ENCODE measurements at places on chromosomes 6 and 20.

GRCh38 chr6:40555092-40555491 lies 32.1 kb downstream of the LRFN2 start:
- no peak for DNase-seq

GRCh38 chr20:49272654-49273053 lies 5.2 kb downstream of the ZNFX1 start:
- peak; percentile 49 for DNase-seq

- DNase-seq = peak; percentile 55
Measured at GRCh38 chr20:44576297-44576696, 6.1 kb upstream of the PKIG start.

GRCh38 chr6:168420084-168420483 lies 20.9 kb upstream of the SMOC2 start:
- no peak for DNase-seq

- DNase-seq = peak; percentile 1
Measured at GRCh38 chr20:57615445-57615811, 4.8 kb downstream of the ZBP1 start.

GRCh38 chr6:170035044-170035443 lies 255.8 kb downstream of the DLL1 start:
- no peak for DNase-seq

- DNase-seq = no peak
Measured at GRCh38 chr20:12305188-12305950, 387.7 kb downstream of the BTBD3 start.

DNA sequence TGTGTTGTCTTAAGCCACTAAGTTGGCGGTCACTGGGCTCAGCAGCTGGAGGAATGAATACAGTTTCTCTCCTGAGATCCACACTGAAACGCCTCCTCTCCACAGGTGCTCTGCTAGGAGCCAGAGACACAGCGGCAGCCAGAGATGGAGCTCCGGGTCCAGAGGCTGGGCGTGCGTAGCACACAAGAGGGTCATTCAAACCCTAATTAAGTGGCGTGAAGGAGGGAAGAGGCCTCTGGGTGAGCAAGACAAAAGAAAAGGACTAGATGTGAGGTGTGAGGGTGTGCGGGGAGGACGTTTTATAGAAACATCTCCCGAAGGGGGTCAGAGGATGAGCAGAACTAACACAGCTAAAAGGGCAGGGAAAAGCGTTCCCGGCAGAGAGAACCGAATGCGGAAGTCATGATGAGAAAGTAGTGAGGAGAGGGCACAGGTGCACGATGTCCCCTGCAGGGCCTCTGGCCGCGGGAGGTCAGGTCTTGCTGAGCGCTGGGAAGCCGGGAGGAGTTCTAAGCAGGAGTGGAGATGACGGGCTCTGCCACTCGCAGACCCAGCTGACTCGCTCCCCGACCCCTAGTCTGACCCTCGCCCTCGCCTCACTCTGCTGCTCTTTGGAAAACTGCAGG lies 54.4 kb downstream of the BMP7 start:
- no peak for DNase-seq

GRCh38 chr20:49337357-49337756 lies 59.5 kb upstream of the ZNFX1 start:
- DNase-seq = no peak

DNA sequence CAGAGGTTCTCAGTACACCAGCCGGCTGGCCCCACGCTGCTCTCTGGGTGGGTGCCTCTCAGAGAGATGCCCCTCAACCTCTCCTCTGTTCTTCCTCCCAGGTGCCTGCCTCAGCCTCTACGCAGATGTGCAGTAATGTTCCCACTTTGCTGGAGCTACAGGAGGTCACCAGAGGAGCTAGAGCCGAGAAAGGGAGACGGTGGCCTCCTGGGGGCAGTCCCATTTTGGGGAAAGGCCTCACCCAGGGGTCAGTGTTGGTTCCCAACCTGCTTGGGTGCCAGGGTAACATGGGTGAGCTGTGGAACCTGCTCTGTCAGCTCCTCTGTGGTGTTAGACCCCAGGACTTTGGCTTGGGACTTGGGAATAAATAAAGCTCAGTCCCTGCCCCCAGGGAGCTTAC lies 145.3 kb upstream of the MLN start:
- no peak for DNase-seq

DNA sequence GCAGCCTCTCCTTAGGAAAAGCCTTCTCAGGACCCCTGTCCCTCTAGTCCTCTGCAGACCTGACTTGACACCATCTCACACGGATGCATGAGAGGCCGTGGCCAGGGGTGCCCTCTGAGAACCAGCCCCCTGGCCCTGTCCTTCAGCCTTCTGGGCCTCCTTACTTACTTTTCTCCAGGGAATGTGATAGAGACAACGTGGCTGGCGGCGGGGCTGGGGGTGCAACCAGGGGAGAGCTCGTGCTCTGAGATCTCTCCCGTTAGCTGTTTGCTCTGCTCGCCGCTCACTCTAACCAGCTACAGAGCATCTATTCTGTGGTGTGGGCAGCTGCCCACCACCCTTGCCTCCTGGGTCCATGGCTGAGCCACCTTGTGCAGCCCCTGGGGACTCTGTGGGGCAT lies 14.7 kb downstream of the GPR31 start:
- DNase-seq = no peak

GRCh38 chr6:134491477-134491876 lies 173.6 kb upstream of the SGK1 start:
- no peak for DNase-seq

DNA sequence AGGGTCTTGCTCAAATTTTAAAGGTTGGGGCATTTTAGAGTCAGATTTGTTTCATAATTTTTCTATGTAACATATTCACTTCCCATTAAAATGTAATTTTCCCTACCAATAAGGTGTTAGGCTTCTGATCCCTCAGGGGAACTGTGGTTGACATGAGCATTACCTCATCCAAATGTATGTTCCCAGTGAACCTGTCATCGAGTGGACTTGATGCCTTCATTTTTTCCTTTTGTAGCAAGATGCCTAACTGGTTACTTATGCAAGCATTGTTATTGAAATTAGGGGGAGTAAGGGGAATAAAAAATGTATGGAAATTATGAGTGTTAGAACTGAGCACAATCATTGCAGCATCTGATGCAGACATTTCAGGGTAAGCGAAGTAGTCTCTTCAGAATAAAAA lies 360.5 kb downstream of the BCKDHB start:
- no peak for DNase-seq

DNA sequence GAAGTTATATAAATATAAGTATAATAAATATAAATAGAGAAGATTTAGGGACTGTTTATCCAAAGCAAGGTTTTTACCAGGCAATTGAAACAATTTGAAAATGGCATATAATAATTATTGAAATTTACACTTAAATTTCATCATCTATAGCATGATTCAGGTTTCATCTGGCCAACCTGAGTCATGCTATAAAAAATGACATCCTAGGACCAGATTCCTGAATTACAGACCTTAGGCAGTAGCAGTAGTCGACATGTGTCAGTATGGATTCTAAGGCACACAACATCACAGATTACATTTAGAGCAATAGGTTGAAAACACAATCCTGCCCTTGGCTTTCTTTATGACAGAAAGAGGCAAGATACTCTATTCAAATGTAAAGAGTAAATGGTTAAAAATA lies 592.3 kb downstream of the PHF3 start:
- no peak for DNase-seq

- DNase-seq = no peak
Measured at GRCh38 chr20:13111249-13111911, 102.6 kb downstream of the SPTLC3 start.

DNA sequence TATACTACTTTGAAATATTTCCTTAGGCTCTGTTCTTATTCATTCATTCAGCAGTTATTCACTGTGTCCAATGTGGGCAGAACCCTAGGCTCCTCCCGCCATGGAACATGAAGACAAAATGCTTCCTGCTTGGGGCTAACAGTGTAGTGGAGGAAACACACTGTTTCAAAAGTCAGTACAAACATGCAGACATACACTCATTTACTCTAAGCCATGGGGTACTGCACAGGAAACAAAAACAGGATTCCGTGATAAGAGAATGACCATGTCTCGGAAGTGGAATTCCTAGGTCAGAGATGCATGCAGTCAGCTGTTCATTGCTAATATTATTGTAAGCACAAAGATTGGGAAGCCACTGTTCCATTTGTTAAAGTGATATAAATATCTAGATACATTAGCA lies 18.4 kb upstream of the FAM209A start:
- DNase-seq = no peak

DNA sequence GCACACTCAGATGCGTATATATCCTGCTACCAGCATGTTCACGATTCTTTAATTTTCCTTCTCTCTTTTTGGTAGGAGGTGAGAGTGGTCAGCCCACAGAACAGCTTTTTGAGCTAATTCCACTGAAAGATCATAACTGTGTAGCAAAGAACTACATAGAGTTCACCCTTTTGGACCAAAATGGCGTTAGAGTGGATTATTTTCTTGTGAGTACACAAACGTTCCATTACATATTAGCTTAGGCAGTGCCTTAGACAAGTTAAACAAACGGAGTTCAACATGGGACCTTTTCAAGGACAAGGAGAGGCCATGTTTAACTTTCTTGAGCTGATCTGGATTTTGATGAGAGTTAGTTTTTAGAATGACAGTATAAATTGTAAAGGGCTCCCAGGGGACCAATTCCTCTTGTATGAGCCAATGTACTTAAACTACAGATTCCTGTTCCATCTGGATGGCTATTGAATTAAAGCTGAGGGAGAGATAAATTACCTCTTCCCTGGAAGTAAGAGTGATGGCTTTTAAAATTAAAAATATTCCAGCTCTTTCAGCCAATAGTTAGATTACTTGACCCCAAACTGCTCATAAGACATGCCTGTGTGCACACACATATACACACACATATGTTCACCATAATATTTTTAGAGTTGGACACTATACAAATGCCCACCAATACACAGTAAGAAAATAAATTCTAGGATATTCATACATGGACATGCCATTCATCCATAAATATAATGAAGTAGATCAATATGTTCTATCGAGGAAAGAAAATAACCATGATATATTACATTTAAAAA lies 25.6 kb upstream of the ARMH2 start:
- DNase-seq = no peak

DNA sequence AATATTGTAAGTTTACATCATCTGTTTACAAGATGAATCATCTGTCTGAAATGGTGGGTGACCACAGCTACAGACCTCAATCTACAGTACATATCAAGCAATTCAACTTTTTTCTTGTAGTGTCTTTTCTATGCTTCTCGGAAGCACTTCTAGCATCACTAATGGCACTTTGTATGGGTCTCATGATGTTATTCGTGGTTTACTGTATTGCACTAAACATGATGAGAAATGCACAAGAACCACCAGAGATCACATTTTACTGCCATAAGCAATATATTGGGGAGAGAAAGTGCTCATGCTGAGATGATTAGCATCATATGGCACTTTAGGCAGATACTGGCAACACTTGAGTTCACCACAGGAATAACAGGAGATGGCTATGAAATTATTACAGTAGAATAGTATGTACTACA lies 15.4 kb upstream of the BTBD3 start:
- no peak for DNase-seq

- DNase-seq = no peak
Measured at GRCh38 chr20:46607849-46608497, 43.3 kb downstream of the SLC13A3 start.
